Stimulated activated CD4-positive, alpha-beta T cell treated with anti-CD3 and anti-CD28 coated beads, TNF-alpha, amount 100 ng/mL, for 24 hours (primary cell): ENCODE measurements at places on chromosomes 7 and 10.

DNA sequence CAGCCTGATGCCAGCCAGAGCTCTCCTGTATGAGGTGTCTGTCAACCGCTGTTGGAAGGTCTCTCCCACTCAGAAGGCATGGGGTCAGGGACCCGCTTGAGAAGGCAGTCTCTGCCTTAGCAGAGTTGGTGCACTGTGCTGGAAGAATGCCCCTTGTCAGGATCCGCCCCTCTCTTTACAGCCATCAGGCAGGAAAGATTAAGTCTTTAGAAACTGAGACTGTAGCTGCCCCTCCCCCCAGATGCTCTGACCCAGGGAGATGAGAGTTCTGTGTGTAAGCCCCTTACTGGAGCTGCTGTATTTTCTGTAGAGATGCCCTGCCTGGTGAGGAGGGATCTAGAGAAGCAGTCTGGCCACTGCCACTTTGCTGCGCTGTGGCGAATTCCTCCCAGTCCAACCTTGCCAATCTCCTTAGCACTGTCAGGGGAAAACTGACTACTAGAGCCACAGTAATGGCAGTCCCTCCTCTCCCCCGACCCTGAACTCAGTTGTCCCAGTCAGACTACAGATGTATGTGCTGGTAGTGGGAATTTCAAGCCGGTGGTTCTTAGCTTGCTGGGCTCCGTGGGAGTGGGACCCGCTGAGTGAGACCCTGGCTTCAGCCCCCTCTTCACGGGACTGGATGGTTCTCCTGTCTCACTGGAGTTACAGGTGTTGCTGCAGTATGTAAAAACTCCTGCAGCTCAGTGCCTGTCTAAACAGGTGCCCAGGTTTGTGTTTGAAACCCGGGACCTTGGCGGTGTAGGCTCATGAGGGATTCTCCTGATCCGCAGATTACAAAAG is 285.5 kb upstream of the ZWINT start:
- no peak for DNase-seq

DNA sequence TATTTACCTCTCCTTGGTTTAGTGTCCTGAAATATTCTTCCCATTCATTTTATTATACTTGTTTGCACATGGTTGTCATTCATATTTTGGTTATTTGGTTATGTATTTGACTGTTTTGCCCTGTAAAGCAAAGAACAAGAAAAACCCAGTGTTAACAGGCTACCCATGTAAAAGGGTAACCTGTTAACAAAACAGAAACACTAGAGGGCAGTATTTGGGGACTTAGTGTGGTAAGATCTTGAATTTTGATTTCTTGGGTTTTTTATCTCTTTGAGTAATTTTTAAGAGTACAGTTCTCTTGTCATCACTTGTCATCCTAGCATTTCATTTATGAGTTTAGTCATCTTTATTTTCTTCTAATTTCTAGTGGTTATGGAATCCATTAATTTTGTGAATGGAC is 51.3 kb downstream of the POLL start:
- no peak for DNase-seq

DNA sequence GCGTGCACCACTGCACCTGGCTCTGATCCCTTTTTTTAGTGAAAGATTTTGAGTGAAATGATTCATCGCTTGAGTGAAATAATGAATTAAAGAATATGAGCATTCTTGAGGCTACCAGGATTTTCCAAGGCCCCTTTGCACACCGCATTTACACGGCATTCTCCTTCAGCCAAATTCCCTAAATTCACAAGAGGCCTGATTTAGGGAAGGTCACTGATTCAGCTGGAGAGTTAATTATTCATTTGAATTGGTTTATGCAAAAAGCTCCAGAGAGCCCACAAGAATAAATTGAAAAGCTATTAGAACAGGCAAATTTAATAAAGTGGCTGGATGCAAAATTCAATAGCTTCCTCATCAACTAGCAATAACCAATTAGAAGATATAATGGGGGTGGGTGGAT is 46.5 kb downstream of the LEP start:
- DNase-seq = no peak

DNA sequence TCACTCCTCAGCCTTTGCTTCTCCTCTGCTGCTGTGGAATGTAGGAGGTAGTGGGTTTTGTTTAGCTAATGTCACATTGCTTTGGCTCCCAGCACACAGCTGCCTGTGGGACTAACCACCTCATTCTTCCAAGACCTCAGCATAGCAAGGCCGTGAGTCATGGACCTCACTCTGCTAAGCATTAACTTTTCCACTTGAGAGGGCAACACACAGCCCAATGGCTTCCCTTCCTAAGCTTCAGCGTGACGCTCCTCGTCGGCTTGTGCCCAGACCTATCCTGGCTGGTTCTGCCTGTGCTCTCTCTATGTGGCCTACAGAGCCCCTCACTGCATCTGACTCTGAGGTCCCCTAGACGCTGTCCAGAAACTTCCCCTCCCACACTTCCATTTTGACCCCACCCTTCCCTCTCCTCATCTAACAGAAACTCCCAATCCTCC is 23.3 kb downstream of the MYOF start:
- DNase-seq = no peak

GRCh38 chr7:75669579-75669978 is 69.2 kb downstream of the HIP1 start:
- DNase-seq = no peak
